H1 (cell line): ENCODE measurements at places on chromosomes 4 and X. TPM values are rescaled to one million over a fixed set of nuclear protein-coding genes. Genes with fewer than 3 reads are reported as not detected.

CCDC110 gene
- 2.5 and 3.1 TPM in 2 replicates for total RNA-seq

GRCh38 chr4:149999485-150000074 lies 78.7 kb upstream of the DCLK2 start:
- no peak for DNase-seq

DNA sequence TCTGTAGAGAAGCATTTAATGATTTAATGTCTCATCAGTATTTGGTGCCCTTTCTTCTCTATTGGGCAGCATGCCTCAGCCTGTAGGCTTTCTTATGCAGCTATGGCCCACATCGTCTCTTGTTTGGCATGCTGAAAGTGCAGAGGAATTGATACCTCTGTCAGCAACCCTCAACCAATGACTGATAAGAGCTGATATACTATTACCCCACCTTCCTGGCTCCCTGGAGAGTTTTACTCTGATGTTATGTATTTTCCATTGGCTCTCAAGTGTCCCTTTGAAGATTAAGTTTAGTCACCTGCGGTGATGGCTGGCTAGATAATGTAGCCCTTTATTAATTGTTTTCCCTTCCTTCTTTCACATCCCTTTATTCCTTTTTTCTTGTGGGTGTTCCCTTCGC lies 41.2 kb upstream of the PDHA2 start:
- DNase-seq = peak; percentile 17

DNA sequence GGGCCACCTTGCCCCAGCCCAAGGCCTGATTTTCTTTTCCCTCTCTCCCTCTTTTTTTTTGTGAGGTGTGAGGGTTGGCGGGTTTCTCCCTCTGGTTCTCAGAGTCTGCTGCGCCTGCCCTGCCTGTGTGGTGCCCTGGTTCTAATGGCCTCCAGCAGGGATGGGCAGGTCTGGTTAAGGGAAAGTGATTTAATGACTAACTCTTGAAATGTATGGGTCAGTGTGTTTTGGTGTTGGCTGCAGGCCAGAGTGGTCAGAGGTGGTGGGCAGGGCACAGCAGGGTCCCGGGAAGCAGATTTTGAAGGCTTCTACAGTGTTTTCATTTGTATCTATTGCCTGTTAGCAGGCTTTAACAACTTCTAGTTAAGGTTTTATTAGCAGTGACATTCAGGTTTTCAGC lies 39.0 kb downstream of the JADE1 start:
- DNase-seq = no peak

SPP1 gene
- 22.3 and 26.5 TPM in 2 replicates for total RNA-seq

OTC gene
- not detected in 2 replicates for total RNA-seq

DNA sequence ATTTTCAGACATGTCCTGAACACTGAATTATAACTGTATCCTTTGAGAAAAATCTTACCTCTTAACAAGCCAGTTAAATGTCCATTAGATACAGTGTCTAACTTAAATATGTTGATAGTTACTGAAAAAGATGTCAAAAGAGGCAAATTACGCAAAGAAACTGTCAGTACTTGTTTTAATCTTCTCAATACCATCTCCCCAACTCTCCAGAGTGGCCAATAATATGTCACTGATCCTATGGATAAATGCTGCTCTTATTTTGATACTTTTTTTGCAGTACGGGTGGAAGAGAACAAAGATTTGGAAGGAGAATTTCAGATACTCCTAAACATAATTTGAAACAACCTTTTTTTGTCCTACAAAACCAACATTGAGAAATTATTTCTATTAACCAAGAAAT lies 192.7 kb downstream of the CBR4 start:
- no peak for DNase-seq

GAGE13 gene
- total RNA-seq = not detected in 2 replicates

FRMPD3 gene
- total RNA-seq = 0.56 and 0.61 TPM in 2 replicates

DNA sequence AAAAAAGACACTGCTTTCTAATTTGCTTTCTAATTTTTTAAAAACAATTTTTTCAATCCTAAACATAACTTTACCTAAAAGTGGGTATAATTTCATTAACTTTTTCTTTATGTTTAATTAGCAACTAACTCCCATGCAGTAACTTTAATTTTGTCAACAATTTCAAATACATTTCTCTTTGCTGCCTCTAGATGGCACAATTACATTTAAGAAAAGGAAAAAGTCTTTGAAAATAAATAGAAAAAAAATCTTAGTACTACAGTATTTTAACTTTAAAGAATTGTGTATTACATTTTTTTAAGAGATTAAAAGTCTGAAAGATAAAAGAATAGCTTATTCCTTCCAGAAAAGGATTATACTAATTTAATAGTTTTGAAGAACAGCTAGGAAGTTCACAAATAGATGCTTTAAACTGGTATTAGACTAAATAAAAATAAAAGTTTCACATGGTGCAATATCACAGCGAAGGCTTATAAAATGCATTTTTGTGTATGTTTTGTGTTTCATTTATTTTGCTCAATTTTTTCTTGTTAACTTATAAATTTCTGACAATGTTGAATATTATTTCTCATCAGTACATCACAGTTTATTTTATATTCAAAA lies 105.1 kb downstream of the ADGRA3 start:
- DNase-seq = no peak

GAGE12G gene
- not detected in 2 replicates for total RNA-seq

GRCh38 chrX:116114999-116115398 lies 55.5 kb upstream of the AGTR2 start:
- DNase-seq = no peak

DNA sequence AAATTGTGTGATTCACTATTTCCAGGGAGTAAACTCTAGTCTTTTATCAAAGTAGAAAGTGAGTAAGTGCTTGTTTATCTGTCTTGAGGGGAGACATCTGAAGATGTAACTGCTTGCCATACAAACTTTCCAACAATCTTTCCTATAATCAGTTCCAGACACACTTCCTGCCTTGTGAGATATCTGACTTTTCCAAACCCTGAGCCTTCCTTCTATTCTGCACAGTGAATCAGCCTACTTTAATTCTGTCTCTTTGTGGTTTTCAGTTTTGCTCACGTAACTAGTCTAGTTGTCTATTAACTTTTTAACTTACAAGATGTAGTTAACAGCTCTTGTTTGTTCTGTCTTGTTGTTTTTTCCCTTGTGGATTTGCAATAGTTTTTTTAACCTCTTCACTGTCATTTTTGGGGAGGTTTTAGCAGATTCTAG lies 947.8 kb downstream of the C4orf33 start:
- DNase-seq = no peak

CDS1 gene
- 13.9 and 15.0 TPM in 2 replicates for total RNA-seq

NDUFB11 gene
- total RNA-seq = 120 and 127 TPM in 2 replicates

GRCh38 chr4:169945636-169946035 lies 80.6 kb downstream of the MFAP3L start:
- no peak for DNase-seq

TMEM35A gene
- 5.5 and 5.7 TPM in 2 replicates for total RNA-seq

- DNase-seq = no peak
Measured at GRCh38 chrX:16250296-16250695, 83.0 kb downstream of the MAGEB17 start.

GRCh38 chr4:4349867-4350266 lies 37.0 kb upstream of the NSG1 start:
- DNase-seq = no peak

PPID gene
- total RNA-seq = 48.3 and 53.2 TPM in 2 replicates

TMPRSS11E gene
- 0.71 and 0.96 TPM in 2 replicates for total RNA-seq

ZNF157 gene
- total RNA-seq = 2.0 and 2.2 TPM in 2 replicates

AADAT gene
- 7.7 and 9.2 TPM in 2 replicates for total RNA-seq

DNA sequence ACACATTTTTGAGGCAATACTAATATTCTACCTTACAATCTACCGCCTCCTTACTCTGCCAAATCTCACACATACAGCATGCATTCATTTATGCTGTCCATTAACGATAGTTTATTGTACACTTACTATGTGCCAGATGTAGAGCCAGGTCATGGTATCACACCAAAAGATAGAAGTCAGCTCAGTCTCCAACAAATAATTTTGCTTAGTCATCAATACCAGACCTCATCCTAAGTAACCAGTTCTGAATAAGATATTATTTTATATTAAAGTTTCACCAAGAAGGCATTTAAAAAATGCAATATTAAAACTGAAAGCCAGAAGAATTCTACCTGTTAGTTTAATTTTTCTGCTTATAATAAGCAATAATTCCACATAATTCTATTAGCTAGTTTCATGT lies 60.6 kb upstream of the TTC29 start:
- no peak for DNase-seq

DNA sequence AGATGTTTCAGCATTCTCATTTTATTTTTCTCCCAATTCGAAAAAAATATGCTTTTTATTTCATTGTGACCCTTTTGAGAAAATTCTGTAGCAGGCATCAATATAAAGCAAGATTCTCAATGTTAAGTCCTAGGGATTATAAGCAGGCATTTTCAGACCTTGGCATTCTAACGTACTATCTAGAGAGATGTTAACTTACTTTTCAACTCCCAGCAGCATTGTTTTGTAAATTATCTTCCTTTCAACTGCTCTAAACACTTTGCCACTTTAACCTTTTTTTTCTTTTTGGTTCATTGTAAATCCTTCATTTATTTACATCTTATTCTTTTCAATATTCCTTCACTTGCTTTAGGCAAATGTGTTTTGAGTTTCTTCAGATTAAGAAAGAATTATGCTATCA lies 333.2 kb downstream of the ARHGAP24 start:
- no peak for DNase-seq

PNMA5 gene
- 0.11 and 0.27 TPM in 2 replicates for total RNA-seq

- no peak for DNase-seq
Measured at GRCh38 chr4:152536545-152537182, 772 bp upstream of the FBXW7 start.

DNA sequence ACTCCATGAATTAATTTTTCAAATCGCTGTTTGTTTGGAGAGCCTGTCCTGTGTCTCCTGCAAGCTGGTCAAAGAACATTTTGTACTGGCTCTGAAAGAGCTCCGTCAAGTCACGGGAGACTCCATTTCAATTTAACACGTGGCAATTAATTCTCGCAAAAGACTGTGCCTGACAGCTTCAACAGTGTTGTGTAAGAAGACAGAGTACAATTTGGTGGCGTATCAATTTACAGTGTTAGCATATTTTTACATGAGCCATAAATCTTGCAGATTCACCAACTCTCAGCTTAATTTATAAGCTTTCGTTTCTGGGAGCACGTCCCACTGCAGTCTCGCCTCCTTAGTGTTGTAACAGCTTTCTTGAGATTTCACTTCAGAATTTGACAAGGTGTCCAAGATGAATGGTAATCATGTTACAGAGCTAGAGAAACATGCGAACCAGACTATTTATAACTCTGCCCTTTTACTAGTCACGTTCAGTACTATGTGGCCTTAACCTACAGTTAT lies 70.8 kb downstream of the RWDD4 start:
- no peak for DNase-seq

GRCh38 chr4:158446106-158446505 lies 75.6 kb upstream of the RXFP1 start:
- DNase-seq = no peak

GIMD1 gene
- not detected in 2 replicates for total RNA-seq

DNA sequence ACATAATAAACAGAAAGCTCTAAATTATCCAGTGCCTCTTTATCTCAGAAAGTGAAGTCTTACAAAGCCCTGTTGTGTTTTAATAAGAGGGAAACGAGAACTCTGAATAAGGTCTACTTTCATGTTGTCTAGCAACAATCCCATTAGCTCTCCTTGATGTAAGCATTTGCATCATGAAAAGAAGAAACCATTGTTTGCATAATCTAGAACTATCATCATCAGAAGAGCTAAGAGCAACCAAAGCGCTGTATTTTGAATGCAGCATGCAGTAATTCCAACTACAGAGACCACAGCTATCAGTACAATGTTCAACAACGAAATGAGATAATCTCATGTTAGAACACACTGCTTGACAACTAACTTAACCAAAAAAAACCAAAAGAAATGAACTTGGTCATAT lies 257.1 kb downstream of the CAMK2D start:
- DNase-seq = no peak

FGFR3 gene
- total RNA-seq = 19.5 TPM in 2 replicates

DNA sequence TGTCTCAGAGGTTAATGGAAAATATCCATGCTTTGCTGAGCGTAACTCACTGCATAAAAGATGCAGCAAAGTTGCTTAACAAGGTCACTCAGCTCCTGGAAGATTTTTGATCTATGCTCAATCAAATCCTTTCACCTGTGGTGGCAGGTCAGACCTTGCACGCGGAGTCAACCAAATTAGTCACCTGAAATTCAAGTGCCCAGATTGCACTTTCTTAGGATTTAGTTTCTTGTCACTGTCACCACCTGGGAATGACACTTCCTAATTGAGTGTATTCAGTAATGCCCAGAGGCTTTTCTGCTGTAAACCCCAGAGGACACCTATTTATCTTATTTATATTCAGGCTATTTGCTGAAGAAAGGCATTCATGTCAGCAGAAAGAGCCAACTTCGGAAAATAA lies 215.8 kb upstream of the SMIM31 start:
- DNase-seq = no peak

DNA sequence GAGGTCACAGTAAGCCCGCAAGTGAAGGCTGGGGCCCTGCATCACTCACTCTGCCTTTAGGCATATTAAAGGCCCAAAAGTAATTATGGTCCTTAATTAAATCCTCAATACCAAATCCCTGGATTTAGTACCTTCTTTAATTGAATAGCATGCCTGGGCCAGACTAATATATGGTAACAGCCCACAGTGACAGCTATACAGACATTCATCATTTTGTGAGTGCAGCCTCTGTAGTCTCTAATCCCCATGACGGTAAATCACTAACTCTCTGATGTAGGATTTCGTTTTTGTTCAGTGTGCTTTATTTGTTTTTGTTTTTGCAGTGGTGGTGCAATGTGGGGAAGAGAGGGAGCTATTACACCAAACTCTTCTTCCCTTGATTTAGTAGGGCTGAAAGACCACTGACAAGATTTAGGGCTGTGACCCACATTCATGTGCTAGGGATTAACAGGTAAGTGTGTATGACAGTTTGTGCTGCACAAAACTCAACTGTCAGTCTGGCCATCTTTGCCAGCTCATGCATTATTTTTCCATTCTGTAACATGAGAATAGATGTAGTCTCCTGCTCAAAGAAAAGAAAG lies 60.6 kb upstream of the SLC39A8 start:
- no peak for DNase-seq

DNA sequence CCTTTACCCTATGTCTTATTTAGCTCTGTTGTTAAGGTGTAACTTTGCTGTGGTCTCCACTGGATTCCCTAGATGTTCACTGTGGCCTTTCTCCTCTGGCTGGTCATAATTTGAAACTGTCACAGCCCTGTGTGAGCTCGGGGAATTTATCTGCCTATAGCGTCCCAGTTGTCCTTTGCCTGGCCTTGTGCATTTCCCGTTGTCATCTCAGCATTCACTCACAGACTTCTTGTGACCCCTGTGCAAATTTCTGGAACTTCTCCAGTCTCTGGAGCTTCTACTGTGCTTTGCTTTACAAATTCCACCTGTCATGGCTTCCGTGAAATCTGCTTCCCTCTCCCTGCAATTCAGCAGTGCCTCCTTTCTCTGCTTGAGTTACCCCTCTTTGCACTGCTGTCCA lies 106.7 kb downstream of the WWC2 start:
- DNase-seq = no peak

DNA sequence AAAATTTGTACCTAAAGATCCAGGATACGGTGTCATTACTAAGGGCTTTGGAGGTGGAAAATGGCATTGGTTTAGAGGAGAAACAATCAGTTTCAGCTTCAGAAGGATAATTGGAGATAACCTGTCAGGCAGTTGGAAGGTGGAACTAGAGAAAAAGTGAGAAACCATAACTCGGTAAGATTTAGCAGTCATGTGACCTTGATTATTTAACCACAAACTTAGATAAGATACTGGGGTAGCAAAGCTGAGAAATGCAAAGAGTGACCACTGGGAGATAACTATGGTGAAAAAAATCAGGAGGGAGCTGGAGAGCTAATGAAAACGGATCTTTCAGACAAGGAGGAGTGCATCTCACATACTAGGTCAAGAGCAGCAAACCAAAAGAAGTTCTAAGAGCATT lies 58.3 kb upstream of the SMARCA5 start:
- DNase-seq = no peak

UCHL1 gene
- 780 and 781 TPM in 2 replicates for total RNA-seq

GRCh38 chr4:114334884-114335330 lies 263.7 kb upstream of the UGT8 start:
- no peak for DNase-seq
